ENCODE measurements at places on chromosomes 6 and 20.

GRCh38 chr6:130381012-130381411 is 15.2 kb downstream of the TMEM200A start:
- DNase-seq: no peak
- no peaks in the 10 kb centered on the region for H3K4me1 ChIP-seq
- H3K4me3 ChIP-seq: no peak overlapping the region

DNA sequence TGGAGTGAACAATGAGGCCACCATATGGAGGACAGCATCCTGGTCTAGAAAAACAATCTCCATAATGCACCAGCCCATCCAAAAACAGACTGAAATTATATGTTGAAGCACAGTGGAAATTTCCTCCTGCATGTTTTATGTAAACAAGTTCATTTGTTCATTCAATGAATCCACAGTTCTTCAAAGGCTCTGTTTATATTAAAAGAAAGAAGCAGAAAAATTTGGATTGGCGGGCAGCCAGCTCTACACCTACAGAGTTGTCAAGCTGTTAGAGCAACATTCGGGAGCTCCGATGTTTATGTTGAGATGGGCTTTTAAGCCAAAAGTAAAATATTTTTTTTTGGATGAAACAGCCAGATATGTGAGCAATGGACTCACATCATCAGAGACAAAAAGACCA is 395.3 kb upstream of the SULF2 start:
- no peaks in the 10 kb centered on the region for H3K4me1 ChIP-seq
- H3K27ac ChIP-seq: no peak overlapping the region
- H3K4me3 ChIP-seq: no peak overlapping the region

GRCh38 chr20:6483727-6484126 is 283.8 kb upstream of the BMP2 start:
- no peaks in the 10 kb centered on the region for H3K27me3 ChIP-seq
- H3K27ac ChIP-seq: no peak overlapping the region
- no peak overlapping the region for H3K4me3 ChIP-seq
- H3K36me3 ChIP-seq: no peaks in the 10 kb centered on the region
- no peak for DNase-seq

- no peak for DNase-seq
- H3K4me1 ChIP-seq: no peaks in the 10 kb centered on the region
- no peaks in the 10 kb centered on the region for H3K27me3 ChIP-seq
- no peak overlapping the region for H3K4me3 ChIP-seq
These were observed 861.1 kb downstream of the DHX35 start for GRCh38 chr20:39823224-39823623.

- peaks cover 13% of the 10 kb centered on the region for H3K27me3 ChIP-seq
- H3K27ac ChIP-seq: peak overlapping the region; percentile 42
- no peak for DNase-seq
- H3K4me1 ChIP-seq: peaks cover 2% of the 10 kb centered on the region
- H3K36me3 ChIP-seq: no peaks in the 10 kb centered on the region
These were observed 17.7 kb downstream of the TGM6 start for GRCh38 chr20:2398449-2398848.

DNA sequence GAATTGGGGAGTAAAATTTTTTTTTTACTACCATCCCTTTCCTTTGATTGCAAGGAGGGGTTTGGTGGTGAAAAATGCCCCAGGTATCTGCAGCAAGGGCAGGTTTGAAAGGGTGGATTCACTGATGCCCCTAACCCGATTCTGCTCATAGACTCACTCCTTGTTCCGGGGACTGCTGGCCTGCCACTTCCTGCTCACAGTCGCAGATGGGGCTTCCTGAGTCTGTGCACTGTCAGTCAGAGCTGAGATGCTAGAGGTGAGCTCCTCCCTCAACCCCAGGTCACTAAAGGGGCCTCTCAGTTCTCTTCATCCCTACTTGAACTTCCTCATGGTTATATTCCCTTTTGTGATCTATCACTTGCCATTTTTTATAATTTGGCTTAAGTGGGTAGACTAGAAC is 357.9 kb downstream of the FARS2 start:
- DNase-seq: peak; percentile 18
- H3K27me3 ChIP-seq: no peaks in the 10 kb centered on the region
- peaks cover 18% of the 10 kb centered on the region for H3K36me3 ChIP-seq

DNA sequence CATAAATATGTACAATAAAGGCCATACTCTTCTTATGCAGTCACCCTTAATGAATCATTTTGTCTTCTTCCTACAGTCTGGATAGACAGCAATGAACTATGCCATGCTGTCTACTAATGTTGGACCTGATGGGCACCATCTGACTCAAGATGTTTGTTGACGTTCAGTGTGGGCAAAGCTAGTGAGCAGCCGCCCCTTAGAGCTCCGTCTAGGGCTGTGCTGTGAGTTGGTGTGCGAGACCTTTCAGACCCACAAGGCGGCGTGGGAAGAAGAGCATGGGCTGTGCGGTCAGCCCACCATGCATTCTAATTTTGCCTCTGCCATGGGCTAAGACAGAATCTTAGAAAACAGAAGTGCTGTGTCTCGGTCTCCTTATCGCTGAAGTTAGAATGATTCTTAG is 829.4 kb downstream of the QKI start:
- no peak overlapping the region for H3K4me3 ChIP-seq
- no peaks in the 10 kb centered on the region for H3K27me3 ChIP-seq
- DNase-seq: no peak

DNA sequence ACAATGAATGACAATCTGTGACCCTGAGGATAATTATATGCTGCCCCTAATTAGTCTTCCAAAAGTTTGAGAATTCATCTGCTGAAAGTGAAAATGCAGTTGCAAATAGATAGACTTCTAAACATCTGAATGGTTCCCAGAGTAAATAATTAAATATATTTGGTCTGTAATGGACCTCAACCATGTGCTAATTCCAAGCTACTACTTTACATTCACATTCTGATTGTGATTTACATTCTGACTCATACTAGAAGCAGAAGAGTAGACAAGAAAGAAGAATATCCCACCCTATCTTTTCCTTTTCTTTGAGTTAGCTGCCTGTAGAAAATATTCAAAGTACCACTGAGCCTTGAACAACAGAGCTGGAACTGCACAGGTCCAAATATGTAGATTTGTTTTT is 80.8 kb downstream of the PTPRK start:
- H3K36me3 ChIP-seq: no peaks in the 10 kb centered on the region
- H3K4me3 ChIP-seq: no peak overlapping the region
- H3K27ac ChIP-seq: no peak overlapping the region
- no peaks in the 10 kb centered on the region for H3K4me1 ChIP-seq
- DNase-seq: no peak
- peaks cover 4% of the 10 kb centered on the region for H3K27me3 ChIP-seq

DNA sequence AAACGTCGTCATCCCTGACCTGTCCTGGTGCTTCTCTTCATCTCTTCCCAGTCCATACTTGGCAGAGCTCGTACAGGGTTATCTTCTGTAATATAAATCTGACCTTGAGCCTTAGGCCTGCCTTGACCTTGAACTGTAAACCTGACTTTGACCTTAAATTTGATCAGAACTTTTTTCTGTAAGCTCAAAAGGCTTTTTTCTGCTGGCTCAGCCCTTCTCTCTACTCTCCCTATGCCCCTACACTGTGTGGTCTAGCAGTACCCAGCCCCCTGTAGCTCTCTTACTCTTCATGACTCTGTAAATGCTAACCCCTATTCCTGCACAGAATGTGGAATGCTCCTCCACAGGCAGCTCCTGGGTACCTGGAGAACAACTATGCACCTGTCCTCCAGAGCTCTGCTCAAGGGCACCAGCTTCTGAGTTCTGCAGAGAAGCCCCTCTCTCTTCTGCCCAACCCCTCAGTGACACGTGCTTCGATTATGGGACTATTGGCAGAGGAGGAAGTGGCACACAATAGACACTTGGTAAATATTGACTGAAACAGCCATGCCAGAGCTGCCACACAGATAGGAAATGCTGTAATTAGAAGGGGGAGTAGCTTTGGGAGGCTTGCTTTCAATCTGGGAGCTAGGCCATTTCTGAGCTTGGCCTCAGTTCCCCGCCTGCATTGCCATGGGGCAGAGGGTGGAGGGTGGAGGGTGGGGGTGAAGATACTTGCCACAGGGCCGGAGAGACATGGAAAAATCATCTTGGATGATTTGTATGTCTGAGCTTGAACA is 15.4 kb downstream of the SNPH start:
- no peak overlapping the region for H3K4me3 ChIP-seq
- H3K27me3 ChIP-seq: peaks cover 11% of the 10 kb centered on the region
- H3K4me1 ChIP-seq: no peaks in the 10 kb centered on the region
- no peak overlapping the region for H3K27ac ChIP-seq

GRCh38 chr6:93962566-93962965 is 543.2 kb upstream of the EPHA7 start:
- H3K4me1 ChIP-seq: no peaks in the 10 kb centered on the region
- no peaks in the 10 kb centered on the region for H3K36me3 ChIP-seq
- no peak overlapping the region for H3K4me3 ChIP-seq
- H3K27me3 ChIP-seq: no peaks in the 10 kb centered on the region
- H3K27ac ChIP-seq: no peak overlapping the region
- no peak for DNase-seq

GRCh38 chr6:139903411-139904157 is 529.1 kb upstream of the CITED2 start:
- H3K36me3 ChIP-seq: peaks cover 8% of the 10 kb centered on the region
- H3K4me3 ChIP-seq: no peak overlapping the region
- no peak overlapping the region for H3K27ac ChIP-seq

- no peak for DNase-seq
- no peak overlapping the region for H3K4me3 ChIP-seq
- H3K36me3 ChIP-seq: peaks cover 24% of the 10 kb centered on the region
- no peak overlapping the region for H3K27ac ChIP-seq
- peaks cover 4% of the 10 kb centered on the region for H3K27me3 ChIP-seq
These were observed 65.7 kb upstream of the MPC1 start for GRCh38 chr6:166448432-166448831.

- no peaks in the 10 kb centered on the region for H3K36me3 ChIP-seq
- DNase-seq: no peak
- no peaks in the 10 kb centered on the region for H3K27me3 ChIP-seq
- no peak overlapping the region for H3K4me3 ChIP-seq
- H3K4me1 ChIP-seq: no peaks in the 10 kb centered on the region
These were observed 350.7 kb upstream of the SASH1 start for GRCh38 chr6:147991961-147992360.

- peaks cover 21% of the 10 kb centered on the region for H3K4me1 ChIP-seq
- H3K4me3 ChIP-seq: peak overlapping the region; percentile 50
- peaks cover 6% of the 10 kb centered on the region for H3K36me3 ChIP-seq
- peak overlapping the region; percentile 75 for H3K27ac ChIP-seq
- no peaks in the 10 kb centered on the region for H3K27me3 ChIP-seq
- no peak for DNase-seq
These were observed 3.6 kb downstream of the MAP3K7 start for GRCh38 chr6:90583179-90583835.

DNA sequence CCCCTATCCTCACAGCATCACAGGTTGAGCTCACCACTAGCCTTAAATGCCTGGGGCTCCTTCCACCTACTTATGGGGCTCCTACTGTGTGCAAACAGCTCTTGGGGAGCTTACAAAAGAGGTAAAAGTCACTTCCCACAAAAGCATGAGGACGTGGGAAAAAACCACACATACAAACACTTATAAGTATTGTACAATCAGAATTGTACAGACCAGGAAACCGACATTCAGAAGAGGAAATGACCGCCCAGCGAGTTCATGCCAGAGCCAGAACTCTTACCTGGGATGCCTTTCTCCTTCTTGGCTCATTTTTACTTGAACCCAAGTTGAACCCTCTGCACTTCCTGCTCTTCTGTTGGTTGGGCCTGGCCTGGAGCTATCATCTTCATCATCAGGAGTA is 6.3 kb upstream of the PPP1R16B start:
- peaks cover 4% of the 10 kb centered on the region for H3K36me3 ChIP-seq
- no peak overlapping the region for H3K4me3 ChIP-seq
- H3K27ac ChIP-seq: no peak overlapping the region
- DNase-seq: no peak
- no peaks in the 10 kb centered on the region for H3K27me3 ChIP-seq
- peaks cover 13% of the 10 kb centered on the region for H3K4me1 ChIP-seq

DNA sequence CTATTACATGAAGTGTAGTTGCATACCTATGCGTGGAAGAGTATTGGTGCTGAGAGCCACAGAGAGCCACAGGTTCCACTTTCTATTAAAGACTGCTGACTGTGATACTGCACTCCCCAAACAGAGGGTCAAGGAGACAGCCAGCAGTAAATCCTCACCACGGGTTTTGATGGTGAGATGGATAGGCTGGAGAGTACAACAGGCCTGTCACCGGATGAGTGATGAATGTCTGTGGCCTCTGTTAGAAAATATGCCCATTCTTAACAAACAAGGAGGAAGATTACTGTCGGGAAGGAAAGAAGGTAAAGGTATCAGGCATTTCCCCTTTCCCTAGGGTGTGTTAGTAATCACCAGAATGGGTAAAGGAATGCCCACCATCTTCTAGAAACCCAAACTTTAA is 286.5 kb downstream of the ALDH8A1 start:
- H3K36me3 ChIP-seq: no peaks in the 10 kb centered on the region
- H3K4me1 ChIP-seq: no peaks in the 10 kb centered on the region
- no peaks in the 10 kb centered on the region for H3K27me3 ChIP-seq
- no peak overlapping the region for H3K4me3 ChIP-seq
- no peak for DNase-seq

DNA sequence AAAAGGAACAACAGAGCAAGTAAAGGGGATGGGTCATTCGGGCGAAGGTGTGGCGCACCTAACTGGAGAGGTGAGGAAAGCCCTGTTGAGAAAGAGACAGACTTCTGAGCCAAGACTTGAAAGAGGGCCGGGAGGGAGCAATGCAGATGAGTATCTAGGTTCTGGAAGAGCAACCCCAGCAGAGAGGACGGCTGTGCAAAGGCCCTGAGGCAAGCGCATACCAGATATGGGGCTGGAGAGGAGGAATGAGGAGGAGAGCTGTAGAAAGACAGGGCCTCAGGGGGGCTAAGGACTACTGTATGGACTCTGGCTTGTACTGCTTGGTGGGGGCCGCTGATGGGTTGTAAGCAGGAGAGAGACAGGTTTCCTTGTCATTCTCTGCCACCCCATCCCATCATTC is 21.9 kb downstream of the TRERF1 start:
- DNase-seq: no peak
- H3K36me3 ChIP-seq: peaks cover 8% of the 10 kb centered on the region
- H3K27ac ChIP-seq: no peak overlapping the region
- no peaks in the 10 kb centered on the region for H3K27me3 ChIP-seq
- H3K4me3 ChIP-seq: no peak overlapping the region
- peaks cover 24% of the 10 kb centered on the region for H3K4me1 ChIP-seq

DNA sequence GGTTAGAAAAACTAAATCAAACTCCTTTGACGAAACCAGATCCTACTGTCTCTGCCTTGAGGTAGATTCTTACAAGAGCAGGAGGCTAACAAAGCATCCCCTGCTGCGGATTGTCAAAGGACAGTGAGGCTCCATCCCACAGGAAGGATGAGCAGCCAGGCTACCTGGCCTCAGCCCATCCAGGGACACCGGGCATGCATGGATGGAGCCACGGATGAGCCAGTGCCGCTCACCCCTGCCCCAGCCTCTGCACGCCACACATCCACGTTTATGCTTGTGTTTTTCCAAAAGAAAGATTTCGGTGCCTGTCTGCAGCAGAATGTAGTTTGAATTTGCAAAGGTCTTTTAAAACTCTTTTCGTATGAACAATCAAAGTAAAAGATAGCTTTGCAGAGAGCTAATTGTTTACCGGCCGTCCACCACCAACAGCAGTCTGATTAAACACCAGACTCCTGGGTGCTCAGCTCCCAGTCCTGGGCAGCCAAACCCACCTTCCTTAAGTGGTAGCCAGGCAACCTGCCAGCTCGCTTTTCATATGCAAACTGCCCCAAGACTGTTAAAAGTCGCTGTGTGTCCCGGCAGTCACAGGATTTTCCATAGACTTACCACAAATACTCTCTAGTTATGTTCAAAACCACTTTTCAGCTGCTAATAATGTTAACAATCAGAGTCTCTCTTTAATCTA is 999 bp downstream of the THBS2 start:
- H3K36me3 ChIP-seq: peaks cover 3% of the 10 kb centered on the region
- H3K27ac ChIP-seq: no peak overlapping the region

Measured in stimulated activated naive B cell treated with anti-CD40 and anti-IgM and Interleukin-4, amounts not matched to agents 10 μg/mL and 1 μg/mL and 100 μg/mL, for 72 hours (primary cell).